CD4-positive, alpha-beta T cell treated with Interleukin-4 for 4 hours (primary cell): ENCODE measurements at places on chromosomes 5 and 9.

GRCh38 chr9:22054076-22054475, 45.0 kb upstream of the CDKN2B start:
- no peak for DNase-seq

DNA sequence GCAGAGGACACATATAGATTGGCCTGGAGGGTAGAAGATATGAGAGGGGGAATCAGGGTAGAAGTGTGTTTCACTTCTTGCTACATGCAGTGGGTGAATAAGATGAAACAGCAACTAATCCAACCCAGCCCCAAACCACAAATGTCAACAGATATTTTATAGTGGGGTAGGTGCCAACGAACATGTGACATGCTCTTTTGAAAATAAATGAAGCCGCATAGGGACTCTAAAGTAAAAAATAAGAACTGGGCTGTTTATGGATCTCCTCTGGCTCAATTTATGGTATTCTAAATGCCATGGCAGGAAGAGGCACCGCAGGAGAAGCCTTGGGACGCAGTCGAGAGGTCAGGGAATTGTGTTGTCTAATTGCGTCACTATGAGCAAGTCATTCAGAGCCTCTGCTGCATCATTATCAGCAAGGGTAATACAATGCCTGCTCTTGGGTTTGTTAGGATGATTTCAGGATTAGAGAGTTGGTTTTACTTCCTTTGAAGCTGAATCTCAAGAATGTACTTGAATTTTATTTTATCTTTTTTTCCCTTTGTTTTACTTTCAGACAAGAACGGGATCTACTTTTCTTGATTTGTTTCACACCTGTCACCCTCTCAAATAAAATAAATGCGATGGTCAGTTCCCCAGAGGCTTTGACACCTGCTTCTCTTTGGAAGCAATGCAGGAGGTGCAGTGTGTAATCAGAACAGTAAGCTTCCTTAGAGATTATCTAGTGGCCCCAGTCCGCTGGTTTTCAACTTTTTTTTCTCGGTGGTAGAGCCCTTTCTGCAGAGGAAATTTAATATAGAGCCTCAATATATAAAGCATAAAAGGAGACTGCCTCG, 375.6 kb upstream of the CLINT1 start:
- no peak for DNase-seq

DNA sequence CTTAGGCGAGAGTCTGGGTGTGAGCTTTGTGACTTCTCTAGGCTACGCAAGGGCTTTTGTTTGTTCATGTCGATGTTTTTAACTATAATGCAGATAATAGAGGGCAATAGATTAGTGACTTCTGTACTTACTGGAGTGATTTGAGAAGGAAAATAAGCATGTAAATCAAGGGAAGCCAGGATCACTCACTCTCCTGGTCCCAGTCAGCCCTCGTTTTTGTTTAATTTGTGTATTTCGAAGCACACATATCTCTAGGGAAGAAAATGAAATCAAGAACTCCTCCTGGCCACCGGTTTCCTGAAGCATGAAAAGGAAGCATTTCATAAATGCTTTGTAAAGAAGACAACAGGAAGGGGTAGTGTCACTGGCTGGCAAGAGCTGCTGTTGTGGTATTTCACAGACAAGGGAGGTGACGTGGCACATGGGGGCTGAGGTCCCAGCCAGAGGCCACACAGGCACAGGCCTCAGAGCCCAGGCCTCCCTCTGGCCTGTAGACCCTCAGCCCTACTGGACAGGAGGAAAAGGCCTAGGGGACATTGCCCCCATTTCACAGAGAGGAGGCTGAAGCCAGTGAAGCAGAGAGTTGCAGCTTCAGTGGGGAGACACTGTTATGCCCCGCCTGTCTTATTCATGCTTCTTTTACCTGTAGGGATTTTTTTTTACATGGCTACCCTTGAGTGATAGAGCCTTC, 34.1 kb downstream of the IRF1 start:
- DNase-seq: peak; percentile 89

GRCh38 chr9:26524267-26524666, 368.3 kb downstream of the CAAP1 start:
- no peak for DNase-seq

GRCh38 chr9:68672215-68672614, 32.8 kb upstream of the PIP5K1B start:
- no peak for DNase-seq

DNA sequence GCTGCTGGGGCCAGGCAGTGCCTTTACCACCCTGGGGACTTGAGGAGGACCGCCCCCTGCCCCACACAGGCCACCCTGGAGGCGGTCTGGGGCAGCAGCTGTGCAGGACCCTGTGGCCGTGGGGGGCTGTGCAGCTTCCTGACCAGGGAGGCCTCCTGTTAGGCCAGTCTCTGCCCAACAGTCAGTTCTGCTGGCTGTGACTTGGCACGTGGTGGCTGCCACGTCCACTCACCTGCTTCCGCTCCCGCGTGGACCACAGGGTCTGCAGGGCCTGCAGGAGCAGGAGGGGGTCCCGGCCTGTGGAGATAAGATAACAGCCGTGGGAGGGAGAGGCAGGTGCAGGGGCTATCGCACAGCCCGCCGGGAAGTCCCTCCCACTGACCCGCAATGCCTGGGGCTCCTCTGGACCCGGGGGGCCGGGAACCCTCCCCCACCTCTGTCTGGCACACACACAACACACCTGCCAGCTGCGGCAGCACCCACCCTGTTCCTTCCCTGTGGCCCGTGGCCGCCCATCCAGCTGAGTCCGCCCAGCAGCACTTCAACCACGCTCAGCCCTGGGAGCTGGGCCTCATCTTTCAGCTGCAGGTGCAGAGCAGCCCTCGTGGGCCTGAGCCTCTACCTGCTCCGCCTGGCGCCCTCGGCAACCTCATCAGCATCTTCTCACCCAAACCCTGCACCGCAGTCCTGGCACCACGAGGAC, 39.7 kb downstream of the EXD3 start:
- no peak for DNase-seq

- no peak for DNase-seq
Measured at GRCh38 chr5:135735831-135736230, 98.6 kb upstream of the SLC25A48 start.

DNA sequence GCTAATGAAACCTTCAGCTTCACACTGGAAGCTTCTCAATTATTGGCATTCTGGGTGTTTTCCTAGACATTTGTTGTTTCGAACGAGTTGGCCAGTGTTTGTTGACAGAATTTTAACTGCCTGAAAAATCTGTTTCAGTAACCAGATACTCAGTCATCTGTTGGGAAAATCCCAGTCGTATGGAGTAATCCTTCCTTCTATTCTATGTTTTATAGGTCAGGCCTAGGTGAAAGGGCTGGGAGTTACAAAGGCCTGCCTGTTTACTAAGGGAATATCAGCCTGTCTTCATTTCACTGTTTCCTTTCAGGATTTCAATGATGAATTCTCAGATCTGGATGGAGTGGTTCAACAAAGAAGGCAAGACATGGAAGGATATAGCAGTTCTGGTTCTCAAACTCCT, 59.9 kb downstream of the GRAMD2B start:
- no peak for DNase-seq

GRCh38 chr5:141951332-141951781, 6.6 kb downstream of the PCDH12 start:
- no peak for DNase-seq

- peak; percentile 7 for DNase-seq
Measured at GRCh38 chr9:96383165-96383942, at the start of gene SLC35D2. SLC35D2 (minus strand) TSS chr9:96383711; CDS start chr9:96383634, 77 bp downstream.

- DNase-seq: no peak
Measured at GRCh38 chr5:102638316-102638715, 116.8 kb upstream of the PAM start.

DNA sequence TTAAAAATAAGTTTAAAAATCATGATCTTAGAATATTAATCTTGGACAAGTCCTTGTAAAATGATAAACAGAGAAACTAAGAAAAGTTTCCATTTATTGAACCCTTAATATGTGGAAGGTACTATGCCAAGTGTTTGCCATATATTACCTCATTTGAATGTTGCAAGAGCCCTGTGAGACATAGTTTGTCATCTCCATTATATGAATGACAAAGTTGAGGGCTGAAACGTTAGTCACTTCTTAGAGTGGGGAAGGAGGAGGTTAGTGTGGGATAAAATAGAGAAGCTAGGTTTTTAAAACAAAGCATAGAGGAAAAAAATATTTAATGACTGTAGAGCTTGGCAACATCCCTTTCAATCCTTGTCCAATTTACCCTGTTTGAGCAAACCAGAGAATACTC, 2.0 kb downstream of the TNC start:
- no peak for DNase-seq

DNA sequence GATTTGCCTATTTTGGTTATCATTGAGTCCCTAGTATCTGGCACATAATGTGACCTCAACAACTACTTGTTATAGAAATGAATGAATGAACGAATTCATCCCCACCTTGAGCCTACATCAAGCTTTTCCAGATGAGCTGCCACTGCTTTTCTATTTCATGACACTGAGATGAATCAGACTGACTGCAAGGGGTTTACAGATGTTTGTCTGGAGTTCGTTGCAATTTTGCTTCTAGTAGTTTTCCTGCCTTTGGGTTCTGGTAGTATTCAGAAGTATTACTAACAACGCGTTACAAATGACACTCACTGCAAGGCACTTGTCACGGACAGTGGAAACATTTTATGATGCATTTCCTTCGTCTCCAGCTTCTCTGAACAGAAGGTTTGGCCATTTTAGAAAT, 222.3 kb downstream of the CD180 start:
- DNase-seq: no peak

DNA sequence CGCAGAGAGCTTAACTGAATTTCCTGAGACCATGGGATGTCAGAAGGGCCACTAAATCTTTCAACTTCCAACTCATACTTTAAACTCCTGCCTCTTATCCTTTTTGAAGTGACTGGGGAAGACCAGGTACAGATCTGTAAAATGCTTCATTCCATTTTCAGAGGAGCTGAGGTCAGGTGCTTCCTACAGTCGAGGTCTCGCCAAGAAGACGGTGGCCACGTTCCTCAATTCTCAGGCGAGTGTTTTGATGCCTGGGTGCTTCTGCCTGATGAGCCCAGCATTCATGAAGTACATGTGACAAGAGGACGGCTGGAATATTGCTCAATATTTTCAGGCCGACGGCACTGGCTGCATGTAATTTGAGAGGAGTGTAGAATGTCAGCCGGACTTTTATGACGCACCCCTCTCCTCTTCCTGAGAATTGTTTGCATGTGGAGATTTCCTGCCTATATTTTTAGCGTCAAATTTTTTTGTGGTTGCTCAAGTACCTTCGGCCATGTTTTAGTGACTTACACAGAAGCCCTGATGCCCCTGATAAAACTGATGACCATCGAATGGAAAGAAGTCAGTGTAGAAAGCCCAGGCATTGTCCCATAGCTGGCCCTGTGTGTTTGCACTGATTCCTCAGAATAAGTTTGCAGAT, 38.8 kb upstream of the GLRX start:
- DNase-seq: peak; percentile 27

DNA sequence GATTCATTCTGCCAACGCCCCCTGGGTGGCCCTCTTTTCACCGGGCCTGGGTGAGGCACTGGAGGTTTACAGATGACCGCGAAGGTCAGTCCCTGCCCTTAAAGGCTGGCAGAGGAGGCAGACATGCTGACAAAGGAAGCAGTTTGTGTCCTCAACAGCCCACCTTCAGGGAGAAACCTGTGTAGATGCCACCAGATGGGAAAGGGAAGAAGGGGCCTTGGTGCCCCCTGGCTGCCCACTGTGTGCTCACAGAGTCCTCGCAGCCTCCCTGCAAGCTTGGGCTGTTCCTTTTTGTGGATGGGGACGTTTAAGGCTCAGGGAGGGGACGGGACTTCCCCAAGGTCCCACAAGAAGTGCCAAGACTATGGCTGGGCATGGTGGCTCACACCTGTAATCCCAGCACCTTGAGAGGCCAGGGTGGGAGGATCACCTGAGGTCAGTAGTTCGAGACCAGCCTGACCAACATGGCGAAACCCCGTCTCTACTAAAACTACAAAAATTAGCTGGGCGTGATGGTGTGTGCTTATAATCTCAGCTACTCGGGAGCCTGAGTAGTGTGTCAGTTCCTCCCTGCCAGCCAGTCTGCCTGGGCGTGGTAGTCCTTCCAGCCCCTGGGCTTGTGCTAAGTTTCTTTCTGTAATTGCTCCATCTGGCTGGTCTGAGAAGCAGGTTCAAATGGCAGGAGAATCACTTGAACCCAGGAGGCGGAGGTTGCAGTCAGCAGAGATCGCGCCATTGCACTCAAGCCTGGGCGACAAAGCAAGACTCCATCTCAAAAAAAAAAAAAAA, 36.2 kb downstream of the NEK6 start:
- no peak for DNase-seq

GRCh38 chr5:33997331-33997983, 10.4 kb downstream of the AMACR start:
- DNase-seq: peak; percentile 34

DNA sequence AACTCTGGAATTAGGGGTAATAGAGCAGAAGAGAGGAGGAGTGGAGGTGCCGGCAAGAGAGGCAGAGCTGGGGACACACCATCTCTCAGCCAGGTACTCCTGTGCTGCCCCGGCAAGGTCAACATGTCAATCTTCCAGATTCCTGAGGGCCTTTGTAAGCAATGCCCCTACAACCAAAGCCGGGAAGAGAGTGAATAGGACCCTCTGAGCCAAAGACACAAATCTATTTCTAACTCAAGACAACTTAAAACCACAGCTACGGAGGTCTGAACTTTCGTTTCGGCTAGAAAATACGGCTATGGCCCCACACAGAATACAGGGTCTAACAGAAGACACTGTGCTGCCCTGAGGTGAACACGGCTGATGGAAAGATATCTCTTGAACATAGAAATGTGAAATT, 66.6 kb downstream of the SERINC5 start:
- DNase-seq: no peak

GRCh38 chr9:21684831-21685362, 117.5 kb upstream of the MTAP start:
- DNase-seq: peak; percentile 30

DNA sequence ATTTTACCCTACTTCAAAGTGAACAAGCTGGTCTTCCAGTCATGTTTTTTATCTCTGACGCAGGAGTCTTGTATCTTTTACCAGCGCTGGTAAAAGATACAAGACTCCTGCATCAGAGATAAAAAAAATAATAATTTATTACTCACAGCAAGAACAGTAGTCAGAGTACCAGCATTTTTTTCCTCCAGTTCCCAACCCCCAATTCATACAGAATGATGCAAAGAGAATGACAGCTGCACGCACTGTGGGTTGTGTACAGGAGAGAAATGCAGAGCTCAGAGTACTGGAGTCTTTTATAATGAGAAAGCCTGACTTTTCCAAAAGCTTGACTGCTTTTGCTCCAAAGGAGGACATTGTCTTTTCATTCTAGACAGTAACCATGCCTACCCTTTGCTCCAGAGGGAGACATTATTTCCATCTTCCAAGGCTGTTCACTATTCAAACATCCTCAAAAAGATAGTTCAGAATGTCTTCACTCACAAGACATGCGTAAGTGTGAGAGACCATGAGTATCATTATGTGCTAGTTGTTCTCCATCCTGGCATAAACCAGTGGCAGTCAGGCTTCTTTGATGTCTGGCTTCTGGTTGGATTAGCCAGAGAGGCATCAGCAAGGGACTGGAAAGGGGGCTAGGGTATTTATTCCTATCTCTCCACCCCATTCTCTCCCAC, 14.3 kb upstream of the RANBP6 start:
- no peak for DNase-seq

- peak; percentile 78 for DNase-seq
Measured at GRCh38 chr9:130036099-130036498, 6.9 kb downstream of the FNBP1 start.
